CD4-positive, alpha-beta memory T cell (primary cell): ENCODE measurements at places on chromosomes 2 and 18. TPM values are rescaled to one million over a fixed set of nuclear protein-coding genes. Genes with fewer than 3 reads are reported as not detected.

The ST8SIA5 gene
- not detected for total RNA-seq

The QPCT gene
- total RNA-seq, result 1.2 TPM

The CRYBA2 gene
- not detected for total RNA-seq

The FBXO15 gene
- 2.5 TPM for total RNA-seq

The OSBPL6 gene
- 0.14 TPM for total RNA-seq

The C2orf80 gene
- not detected for total RNA-seq

The DSC2 gene
- total RNA-seq, result not detected

The TFPI gene
- not detected for total RNA-seq

The VIL1 gene
- not detected for total RNA-seq

The ITPRIPL1 gene
- 11.5 TPM for total RNA-seq

The BCL11A gene
- not detected for total RNA-seq

The ALKAL2 gene
- not detected for total RNA-seq

The SKA1 gene
- total RNA-seq, result 0.47 TPM

The KIF5C gene
- 21.1 TPM for total RNA-seq

The EVX2 gene
- not detected for total RNA-seq

- DNase-seq, result no peak
Measured at GRCh38 chr2:112946086-112946485, 31.7 kb upstream of the IL36G start.

GRCh38 chr2:158378926-158379325 is 77.6 kb downstream of the CCDC148 start:
- DNase-seq, result no peak

- DNase-seq, result peak; percentile 62
Measured at GRCh38 chr2:27049422-27050280, 1.8 kb upstream of the AGBL5 start.

GRCh38 chr2:219169930-219170654 is at the start of gene SLC23A3:
Gene SLC23A3, minus strand, starts transcription at chr2:219170029. Its CDS starts 45 bp downstream, at chr2:219169984.
- no peak for DNase-seq

- DNase-seq, result peak; percentile 88
Measured at GRCh38 chr2:96342085-96342484, 6.5 kb downstream of the NCAPH start.

- no peak for DNase-seq
Measured at GRCh38 chr2:37589298-37589697, 82.1 kb downstream of the CDC42EP3 start.

DNA sequence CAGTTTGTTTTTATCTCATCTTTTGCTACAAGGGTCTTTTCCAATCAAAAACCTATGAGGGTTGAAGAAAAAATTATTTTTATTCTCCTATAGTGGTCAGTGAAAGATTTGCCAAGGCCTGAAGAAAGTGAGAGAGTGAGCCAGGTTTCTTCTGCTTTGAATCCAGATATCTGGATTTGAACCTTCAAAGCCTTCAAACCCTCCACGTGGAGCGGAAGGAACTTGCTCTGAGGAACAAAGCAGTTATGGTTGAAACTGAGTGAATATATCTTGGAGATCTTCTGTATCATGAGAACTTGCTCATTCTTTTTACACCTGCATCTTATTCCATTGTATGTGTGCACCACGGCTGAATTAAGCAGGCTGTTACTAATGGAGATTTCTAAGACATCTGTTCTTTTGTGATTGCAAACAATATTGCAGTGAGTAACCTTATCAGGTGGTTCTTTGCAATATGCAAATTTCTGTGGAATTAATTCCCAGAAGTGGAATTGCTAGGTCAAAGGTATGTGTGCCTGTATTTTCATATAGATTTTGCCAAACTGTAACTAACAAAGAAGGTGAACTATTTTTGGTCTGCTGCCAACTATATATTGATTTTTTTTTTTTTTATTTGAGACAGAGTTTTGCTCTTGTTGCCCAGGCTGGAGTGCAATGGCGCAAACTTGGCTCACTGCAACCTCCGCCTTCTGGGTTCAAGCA is 147.9 kb downstream of the B3GNT2 start:
- DNase-seq, result no peak

- DNase-seq, result no peak
Measured at GRCh38 chr2:133200684-133201421, 367.4 kb downstream of the NCKAP5 start.

- DNase-seq, result no peak
Measured at GRCh38 chr2:959457-959856, 8.8 kb downstream of the SNTG2 start.

GRCh38 chr18:77063260-77063659 is 69.3 kb downstream of the MBP start:
- peak; percentile 89 for DNase-seq

DNA sequence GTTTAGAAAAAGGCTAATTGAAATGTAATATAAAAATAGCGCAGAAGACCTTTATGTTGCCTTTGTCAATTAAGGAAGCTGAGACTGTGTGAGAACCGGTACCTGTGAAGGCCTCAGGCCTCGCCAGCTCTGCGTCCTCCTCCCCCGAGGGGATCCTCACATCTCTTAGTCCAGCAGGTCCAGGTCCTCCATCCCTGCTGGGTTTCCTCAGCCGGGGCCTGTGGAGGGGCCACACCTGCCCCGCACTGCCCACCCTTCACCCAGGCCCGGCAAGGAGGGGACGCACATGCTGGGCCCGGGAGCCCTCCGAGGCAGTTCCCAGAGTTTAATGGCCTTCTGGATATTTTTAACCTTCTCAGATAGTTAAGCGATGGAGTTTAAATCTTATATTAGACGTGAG is 3.5 kb downstream of the KCNG2 start:
- DNase-seq, result no peak

DNA sequence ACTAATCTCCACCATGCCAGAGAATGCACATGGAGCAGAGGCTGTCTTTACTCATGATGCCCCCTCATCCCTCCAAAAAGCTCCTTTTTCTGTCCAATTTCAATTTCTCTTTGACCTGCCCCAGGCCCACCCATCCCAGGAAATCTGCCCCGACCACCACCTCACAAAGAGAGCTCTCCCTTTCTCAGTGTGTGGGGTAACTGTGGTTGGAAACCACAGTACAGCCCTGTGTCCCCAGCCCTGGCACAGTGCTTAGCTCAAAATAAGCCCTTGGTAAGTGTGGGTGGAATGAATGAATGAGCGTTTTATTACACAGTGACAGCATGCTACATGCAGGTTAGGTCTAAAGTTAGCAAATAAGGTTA is 43.7 kb upstream of the CAB39 start:
- no peak for DNase-seq

DNA sequence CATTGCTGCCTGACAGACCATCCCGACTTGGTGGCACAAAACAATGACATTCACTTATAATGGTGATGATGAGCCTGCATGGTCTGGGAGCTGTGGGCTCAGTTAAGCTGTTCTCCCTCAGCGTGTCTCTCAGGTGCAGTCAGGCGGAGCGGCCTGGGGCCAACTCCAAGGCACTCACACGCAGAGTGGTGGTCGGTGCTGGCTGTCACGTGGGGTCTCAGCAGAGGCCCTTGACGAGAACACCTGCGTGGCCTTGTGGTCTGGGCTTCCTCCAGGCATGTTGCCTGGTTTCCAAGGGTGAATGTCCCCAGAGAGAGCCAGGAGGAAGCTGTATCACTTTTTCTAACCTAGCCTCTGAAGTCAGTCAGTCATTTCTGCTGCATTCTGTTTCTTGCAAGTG is 29.8 kb downstream of the ARMC9 start:
- no peak for DNase-seq

- no peak for DNase-seq
Measured at GRCh38 chr18:63191413-63191812, 128.2 kb downstream of the BCL2 start.

DNA sequence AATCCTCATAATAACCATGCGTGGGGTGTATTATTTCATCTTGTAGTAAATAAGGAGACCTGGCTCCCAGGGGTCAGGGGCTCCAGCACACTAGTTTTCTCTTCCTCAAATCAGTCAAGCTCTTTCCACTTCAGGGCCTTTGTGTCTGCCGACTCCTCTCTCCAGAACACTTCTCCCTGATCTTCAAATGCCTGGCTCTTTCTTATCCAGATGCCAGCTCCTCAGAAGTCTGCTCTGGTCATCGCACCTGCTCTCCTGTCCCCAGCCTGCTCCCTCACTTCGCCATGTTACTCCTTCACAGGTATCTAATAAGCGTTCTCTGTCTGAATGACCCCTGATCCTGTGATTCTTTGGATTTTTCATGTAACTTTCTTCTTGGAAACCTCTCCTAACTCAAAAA is 62.0 kb downstream of the GYPC start:
- DNase-seq, result no peak

GRCh38 chr2:100865816-100866460 is 46.0 kb downstream of the NPAS2 start:
- no peak for DNase-seq

- no peak for DNase-seq
Measured at GRCh38 chr2:120360307-120360855, 14.4 kb downstream of the INHBB start.

- no peak for DNase-seq
Measured at GRCh38 chr2:113240915-113241911, 37.5 kb downstream of the PAX8 start.

- DNase-seq, result no peak
Measured at GRCh38 chr2:200324362-200324761, 17.9 kb downstream of the SPATS2L start.

GRCh38 chr18:72470391-72470790 is 73.8 kb downstream of the CBLN2 start:
- DNase-seq, result no peak

- DNase-seq, result no peak
Measured at GRCh38 chr2:205216580-205216979, 465.7 kb upstream of the NRP2 start.

- DNase-seq, result no peak
Measured at GRCh38 chr2:235027558-235028214, 75.9 kb downstream of the SH3BP4 start.

DNA sequence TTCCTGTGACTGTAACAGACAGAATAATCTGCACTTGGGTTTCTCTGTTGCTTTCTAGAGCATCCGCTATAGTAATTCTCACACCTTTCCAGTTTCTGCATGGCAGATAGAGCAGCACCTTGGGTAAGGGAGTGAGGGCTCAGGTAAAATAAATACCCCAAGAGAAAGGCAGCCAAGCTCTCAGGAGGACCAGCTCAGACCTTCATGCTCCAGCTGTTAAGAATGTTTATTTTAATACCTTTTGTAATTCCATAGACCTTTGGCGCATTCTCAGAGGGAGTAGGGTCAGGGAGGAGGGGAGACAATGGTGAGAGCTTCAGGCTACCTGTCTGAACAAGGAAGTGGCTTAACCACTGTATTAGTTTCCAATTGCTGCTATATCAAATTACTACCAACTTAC is 16.2 kb upstream of the TMEM178A start:
- no peak for DNase-seq

DNA sequence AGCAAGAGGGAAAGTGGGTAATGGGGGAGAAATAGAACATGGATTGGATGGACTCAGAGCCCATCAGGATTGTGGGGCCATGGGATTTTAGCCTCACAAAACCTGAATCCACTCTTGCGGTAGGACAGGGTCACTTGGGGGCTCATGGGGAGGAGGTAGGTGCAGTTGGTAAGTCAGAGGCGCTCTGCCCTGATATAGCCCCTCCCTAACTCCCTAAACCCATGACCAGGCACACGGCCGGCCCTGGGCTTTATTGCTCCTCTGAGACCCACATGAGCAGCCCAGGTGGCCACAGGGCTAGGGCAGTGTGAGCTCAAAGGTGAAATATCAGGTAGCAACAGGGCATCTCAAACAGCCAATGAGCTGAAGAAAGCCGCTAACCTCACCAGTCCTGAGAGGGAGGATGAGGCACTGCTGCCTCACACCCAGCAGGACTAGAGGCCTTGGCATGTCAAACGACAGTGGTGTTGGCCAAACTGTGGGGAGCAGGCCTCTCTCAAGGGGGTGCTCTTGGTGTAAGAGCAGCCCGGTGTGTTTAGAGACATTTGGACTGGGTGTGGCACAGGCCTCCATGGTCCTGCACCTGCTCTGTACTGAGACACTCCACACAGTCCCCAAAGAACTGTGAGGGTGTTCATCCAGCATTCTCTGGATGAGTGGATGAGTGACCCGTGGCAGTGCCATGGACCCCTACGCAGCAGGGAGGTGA is 90.8 kb upstream of the HS6ST1 start:
- no peak for DNase-seq

DNA sequence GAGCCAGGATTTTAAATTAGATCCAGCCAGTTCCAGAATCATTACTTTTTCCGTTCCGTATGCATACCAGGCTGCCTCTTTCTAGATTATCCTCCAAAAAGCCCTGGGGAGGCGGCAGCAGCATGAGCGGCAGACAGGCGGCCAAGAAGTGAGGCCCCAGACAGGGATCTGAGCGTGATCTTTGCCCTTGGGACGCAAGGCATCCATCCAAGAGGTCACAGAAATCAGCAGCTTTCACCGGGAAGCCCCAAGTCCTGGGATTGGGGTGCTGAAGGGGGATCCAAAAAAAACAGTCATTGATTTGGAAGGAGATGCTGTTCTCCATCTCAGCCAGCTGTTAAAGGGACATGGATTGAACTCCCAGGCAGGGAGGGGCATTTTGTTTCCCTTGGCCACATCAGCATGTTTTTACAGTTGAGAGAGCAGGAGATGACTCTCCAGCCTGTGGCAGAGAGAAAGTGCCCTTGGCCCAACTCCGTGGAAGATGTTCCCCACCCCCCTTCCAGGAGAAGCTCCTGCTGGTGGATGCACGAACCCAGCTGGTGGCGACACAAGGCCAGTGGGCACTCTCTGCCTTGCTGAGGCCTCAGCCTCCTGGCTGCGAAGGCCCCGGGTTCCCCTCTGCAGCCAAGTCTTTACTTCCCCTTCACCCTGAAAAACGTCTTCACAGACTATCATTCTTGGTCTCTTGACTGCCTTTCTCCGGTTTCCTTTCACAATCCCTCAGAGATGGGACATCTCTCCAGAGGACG is 265.6 kb downstream of the ANAPC1 start:
- no peak for DNase-seq

DNA sequence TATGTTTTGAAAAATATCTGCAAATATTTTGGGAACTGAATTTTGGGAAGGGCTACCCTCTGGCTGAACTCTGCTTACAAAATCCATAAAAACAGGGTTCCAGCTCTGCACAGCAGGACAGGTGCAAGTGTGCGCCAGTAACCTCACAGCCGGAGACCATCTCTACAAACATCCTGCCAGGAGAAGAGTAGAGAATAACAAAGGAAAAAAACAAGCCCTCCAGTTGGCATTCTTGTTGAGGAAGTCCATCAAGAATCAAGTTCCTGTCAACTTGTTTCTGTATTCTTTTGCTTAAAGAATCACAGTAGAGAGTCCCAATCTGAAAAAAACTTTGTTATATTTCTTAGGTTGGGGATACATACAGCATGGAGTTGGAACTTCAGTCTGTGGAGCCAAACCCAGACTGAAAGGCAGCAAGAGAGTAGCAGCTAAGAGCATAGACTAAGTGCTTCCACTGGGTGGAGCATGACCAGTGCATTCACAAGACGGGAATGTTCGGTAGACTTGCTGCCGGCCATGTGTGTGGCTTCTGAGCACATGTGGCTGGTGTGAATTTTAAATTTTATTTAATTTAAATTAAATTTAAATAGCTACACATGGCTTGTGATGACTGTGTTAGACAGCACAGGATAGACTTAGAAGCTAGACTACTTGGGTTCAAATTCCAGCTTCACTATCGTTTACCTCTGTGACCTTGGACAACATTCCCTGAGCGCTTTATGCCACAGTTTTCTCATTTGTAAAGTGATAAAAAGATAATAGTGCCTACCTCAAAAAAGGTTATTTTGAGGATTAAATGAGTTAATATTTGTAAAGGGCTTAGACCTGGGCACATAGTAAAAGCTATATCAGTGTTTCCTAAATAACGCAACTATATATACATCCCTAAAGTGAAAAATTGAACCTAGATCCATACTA is 41.9 kb downstream of the SPTBN1 start:
- no peak for DNase-seq

- no peak for DNase-seq
Measured at GRCh38 chr2:174903264-174903556, 102.0 kb downstream of the CHN1 start.

- DNase-seq, result no peak
Measured at GRCh38 chr2:12890066-12890465, 173.3 kb downstream of the TRIB2 start.

- DNase-seq, result no peak
Measured at GRCh38 chr2:227717687-227718567, at the start of gene SLC19A3. Gene SLC19A3, minus strand, starts transcription at chr2:227718028. Its CDS starts 15,710 bp downstream, at chr2:227702318.
